CD14-positive monocyte (primary cell): ENCODE measurements at places on chromosomes 16 and 17. TPM values are rescaled to one million over a fixed set of nuclear protein-coding genes. Genes with fewer than 3 reads are reported as not detected.

DNA sequence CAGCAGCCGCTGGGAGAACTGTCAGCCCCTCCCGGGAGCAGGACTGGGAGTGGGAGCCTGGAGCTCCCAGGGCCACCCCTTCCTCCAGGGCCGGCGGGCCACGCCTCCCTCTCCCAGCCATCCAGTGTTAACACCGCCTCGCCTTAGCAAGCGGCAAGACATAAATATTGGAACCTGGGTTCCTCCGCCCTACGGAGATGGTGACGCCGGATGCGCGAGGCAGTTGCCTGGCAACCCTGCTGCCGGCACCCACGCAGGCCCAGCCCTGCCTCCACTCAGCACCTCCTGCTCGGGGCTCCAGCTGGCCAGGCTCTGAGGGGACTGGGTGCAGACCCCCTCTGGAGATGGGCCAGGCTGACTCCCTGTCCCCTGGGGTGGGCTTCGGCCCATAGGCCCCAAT, 27.4 kb upstream of the CACNA1H start:
- no peak for DNase-seq

GRCh38 chr17:7673239-7673638, 14.1 kb downstream of the TP53 start:
- DNase-seq: peak; percentile 33

DNA sequence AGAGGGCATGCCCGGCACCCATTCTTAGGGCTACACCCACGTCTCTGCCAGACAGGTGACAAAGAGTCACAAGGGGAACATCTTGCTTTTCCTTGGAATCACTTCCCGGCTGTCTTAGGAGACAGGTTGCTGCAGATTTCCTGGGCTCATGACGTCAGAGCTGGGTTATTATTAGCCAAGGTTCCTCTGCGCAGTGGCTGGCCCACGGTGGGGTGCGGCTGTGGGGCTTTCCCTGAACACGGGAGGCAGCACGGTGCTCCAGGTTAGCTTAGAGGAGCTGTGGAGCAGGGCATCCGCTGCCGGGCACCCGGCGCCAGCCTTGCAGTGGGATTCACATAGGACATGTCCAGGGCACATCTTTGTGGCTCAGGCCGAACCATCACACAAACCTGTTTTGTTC, 118.0 kb upstream of the PLCG2 start:
- no peak for DNase-seq

DNA sequence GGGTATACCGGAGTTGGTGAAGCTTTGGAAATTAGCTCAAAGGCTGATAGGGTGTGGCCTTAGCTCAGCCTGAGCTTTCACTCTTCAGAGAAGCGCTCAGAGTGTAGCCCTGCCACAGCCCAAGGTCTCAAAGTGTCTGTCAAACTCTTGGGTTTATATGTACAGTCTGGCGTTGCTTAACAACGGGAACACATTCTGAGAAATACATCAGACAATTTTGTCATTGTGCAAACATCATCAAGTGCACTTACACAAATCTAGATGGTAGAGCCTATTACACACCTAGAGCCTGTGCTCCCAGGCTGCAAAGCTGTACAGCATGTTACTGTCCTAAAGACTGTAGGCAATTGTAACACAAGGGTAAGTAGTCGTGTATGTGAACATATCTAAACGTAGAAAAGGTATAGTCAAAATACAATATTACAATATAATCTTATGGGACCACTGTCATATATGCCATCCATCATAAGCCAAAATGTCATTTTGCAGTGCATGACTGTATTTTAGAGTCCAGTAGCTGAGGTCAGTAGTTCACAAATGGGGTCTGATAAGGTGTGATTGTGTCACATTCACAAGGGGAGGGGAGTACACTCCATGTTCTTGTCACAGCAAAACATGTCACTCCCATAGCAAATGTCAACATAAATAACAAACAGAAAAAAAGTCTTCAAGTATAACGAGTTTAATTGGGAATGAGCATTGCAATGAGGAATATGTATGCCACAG, 20.6 kb downstream of the CHAD start:
- DNase-seq: no peak

DNA sequence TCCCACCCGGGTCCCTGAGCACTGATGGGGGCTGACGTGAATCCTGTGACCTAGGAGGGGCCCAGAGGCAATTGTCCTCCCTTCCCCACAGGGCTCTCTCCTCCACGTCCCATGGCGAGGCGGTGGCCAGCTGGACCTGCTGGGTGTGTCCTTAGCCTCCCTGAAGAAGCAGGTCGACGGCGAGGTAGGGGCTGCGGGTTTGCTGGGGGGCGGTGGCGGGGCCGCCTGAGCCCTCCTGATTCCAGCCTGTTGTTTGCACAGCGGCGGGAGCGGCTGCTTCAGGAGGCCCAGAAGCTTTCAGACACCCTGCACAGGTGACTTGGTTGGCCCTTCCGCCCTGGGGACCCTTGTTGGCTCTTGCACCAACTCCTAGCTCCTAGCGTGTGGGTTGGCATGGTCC, 1.7 kb downstream of the CHTF18 start:
- DNase-seq: no peak

DNA sequence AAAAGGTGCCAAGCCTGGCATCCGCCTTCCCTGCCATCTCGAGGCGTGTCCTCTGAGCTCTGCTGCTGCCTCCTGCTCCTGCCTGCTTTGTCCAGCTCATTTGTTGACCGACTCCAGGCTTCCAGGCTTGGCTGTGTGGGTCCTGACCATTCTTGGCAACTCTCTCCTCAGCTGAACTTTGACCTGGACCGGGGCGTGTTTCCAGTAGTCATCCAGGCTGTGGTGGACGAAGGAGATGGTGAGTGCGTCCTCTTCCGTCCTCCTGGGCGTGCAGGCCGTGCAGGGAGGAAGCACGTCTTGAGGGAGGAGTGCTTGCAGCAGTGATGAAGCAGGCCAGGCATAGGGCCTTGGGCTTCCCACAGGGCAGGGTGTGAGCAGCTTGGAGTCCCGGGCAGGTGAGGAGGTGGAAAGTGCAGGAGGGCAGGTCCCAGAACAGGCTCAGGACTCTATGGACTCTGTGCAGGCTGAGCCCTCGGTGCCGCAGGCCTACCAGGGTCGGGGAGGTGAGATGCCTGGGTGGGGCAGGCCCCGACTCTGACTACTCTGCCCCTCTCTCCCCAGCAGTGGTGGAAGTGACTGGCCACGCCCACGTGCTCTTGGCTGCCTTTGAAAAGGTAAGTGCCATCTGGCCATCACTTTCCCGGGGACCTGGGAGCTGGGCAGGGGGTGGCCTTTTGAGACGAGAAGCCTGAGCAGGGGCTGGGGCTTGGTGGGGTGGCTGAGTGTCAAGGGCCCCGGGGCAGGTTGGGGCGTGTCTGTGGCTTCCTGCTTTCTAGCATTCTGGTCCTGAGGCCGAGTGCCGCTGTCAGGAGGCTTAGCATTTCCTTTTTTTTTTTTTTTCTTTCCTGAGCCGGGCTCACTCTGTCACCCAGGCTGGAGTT, 28.6 kb upstream of the NUDT16L1 start:
- peak; percentile 87 for DNase-seq

GRCh38 chr17:3907483-3908216, 8.6 kb downstream of the P2RX1 start:
- no peak for DNase-seq

DNA sequence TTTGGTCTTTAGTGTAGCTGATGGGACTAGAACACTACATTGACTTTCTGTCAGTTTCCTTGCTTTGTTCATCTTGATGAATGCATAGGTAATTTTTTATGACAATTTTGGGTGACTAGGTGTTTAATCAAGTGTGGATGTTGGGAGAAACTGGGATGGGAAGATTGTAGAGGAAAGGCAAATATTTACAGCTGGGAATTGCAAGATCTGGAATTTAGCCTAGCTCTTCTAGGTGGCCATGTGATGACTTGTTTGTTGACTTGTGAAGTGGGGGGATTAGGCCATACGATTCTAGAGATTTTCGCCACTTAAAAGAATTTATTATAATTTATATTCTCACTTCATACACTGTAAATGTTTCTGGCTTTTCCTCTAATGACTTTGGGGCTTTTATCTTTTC, 480.3 kb upstream of the GOT2 start:
- DNase-seq: no peak

DNA sequence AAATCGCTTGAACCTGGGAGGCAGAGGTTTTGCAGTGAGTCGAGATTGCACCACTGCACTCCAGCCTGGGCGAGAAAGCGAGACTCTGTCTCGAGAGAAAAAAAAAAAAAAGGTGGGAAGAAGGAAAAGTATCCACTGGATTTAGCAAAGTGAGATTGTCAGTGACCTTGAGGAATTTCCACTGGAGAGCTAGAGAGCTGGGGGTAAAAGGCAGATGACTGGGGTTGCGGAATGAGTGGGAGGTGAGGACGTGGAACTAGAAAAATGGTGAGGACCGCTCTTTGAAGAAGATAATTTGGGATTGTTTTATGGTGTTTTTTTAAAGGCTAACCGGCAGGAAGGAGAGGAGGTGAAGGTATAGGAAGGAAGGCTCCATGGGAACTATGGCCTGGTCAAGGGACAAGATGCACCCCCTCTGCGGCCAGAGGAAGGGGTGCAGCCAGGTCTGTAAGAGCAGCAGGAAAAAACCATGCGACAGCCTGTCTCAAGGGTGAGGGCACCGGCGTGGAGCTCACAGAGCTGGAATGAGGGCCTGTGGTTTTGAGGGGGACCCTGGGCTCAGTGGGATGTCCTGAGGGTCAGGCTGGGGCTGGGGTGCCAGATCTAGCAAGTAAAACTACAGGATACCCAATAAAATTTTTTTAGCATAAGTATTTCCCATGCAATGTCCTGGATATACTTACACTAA, 694 bp upstream of the MLST8 start:
- no peak for DNase-seq

- no peak for DNase-seq
Observed at GRCh38 chr16:27463741-27464591, 62.0 kb downstream of the IL21R start.

- peak; percentile 43 for DNase-seq
Observed at GRCh38 chr17:60641810-60642220, 35.8 kb upstream of the BCAS3 start.

DNA sequence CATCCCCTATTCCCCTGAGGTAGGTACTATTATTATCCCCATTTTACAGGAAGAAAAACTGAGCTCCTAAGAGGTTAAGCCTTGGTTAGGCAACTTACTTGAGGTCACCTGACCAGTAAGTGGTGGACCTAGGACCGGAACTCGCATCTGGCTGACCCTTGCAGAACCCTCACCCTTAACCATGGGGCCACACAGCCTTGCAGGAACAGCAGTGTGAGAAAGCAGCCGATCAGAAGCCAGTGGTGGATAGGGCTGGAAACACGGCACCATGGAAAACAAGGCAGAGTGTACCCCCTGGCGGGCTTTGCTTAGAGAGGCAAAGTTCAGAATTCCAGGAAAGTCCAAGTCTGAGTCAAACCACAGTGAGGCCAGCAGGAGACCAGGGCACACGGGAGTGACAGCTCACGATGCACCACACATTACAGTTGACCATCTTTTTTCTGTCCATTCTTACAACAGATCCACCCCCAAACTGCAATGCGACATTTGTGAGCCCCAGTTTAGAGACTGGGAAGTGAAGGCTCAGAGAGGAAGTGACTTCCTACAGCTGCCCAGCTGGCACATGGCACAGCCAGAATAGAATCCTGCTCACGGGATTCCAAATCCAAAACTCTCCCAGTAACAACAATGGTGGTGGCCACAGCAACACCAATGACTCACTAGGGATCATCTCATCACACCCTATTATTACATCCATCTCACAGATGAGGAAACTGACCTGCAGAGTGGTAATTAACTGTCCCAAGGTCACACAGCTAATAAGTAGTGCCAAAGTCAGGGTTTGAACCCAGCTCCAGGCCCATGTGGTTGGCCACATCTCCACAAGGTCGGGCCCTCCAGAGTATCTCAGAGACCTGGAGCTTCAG, 20.3 kb downstream of the KIFC3 start:
- no peak for DNase-seq

TEDC2 gene
- polyA plus RNA-seq: 0.41 TPM in 1 of 2 replicates, not detected in the other

RMI2 gene
- polyA plus RNA-seq: 0.23 TPM
